ENCODE measurements at places on chromosomes 12 and 14.

GRCh38 chr14:53603994-53604393, 352.6 kb downstream of the BMP4 start:
- DNase-seq: no peak

GRCh38 chr12:114757684-114758325, 73.8 kb upstream of the TBX3 start:
- DNase-seq: no peak

- no peak for DNase-seq
Measured at GRCh38 chr14:61212546-61212945, 68.6 kb downstream of the TMEM30B start.

DNA sequence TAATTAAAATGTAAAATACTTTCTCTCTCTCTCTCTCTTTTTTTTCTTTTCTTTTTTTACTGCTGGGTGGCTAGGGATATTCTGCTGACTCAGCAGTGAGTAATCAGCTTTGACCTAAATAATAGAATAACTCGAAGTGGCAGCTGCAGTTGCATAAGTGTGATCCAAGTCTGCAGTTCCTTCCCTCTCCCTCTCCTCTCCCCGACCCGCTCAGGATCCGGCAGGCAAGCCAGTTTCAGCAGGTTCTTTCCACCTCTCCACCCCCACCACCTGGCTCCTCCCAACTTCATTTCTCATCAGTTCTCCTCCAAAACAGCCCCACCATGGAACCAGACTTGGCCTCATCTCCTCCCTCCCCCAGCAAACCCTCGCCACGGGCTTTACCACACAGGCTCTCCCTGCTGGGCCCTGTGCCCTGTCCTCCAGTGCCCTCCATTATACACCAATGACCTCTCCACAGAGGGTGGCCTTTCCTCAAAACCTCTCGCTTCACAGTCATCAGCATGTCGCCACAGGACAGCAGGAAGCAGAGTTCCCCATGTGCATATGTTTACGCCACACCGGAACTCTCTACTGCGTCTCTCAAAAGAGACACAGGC, 22.4 kb downstream of the SLC7A8 start:
- DNase-seq: no peak

GRCh38 chr12:26805401-26805971, 27.5 kb downstream of the ITPR2 start:
- DNase-seq: no peak

DNA sequence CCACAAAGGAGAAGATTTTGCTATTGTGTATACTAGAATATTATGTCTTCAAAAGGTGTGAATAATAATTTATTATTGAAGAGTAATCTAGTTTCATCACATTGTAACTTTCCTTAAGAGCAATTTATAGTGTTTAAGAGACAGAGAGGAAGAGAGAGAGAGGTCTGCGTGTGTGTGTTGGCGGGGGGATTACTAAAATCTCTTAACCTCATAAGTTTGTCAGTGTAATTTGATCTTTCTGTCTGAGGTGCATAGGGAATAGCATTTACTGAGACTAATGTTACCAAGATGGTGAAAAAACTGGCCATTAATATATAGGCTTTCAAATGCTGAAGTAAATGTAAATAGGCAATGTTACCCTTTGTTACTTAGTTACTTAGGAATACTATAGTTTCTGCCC, 48.2 kb upstream of the BTG1 start:
- DNase-seq: no peak

GRCh38 chr12:127629066-127629820, 637.7 kb upstream of the TMEM132C start:
- no peak for DNase-seq

- DNase-seq: no peak
Measured at GRCh38 chr12:124436366-124436765, 131.0 kb downstream of the NCOR2 start.

All from sigmoid colon (tissue), 7 donors.